GOT3 (cell line): ENCODE measurements at places on chromosomes 5 and 9.

GRCh38 chr5:14595891-14596290, 14.3 kb downstream of the OTULINL start:
- DNase-seq: no peak

GRCh38 chr9:113948891-113949570, 72.9 kb downstream of the ZNF618 start:
- DNase-seq: no peak

DNA sequence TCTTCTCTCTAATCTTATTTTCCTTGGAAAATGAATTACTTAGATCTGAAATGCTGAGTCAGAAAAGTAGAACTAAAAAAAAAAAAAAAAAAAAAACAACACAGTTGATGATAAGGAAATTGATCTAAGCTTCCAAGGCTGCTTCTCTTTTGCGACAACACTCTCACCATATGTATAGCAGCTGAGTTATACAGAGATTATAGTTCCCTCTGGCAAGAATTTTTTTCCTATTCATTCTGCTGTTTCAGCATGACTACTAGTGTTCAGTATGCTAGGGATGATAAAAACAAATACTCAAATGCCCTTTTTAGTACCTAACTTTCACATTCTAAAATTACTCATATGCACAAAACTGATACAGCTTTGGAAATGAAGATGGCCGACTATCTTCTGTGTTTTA, 267.3 kb downstream of the MLLT3 start:
- DNase-seq: no peak

DNA sequence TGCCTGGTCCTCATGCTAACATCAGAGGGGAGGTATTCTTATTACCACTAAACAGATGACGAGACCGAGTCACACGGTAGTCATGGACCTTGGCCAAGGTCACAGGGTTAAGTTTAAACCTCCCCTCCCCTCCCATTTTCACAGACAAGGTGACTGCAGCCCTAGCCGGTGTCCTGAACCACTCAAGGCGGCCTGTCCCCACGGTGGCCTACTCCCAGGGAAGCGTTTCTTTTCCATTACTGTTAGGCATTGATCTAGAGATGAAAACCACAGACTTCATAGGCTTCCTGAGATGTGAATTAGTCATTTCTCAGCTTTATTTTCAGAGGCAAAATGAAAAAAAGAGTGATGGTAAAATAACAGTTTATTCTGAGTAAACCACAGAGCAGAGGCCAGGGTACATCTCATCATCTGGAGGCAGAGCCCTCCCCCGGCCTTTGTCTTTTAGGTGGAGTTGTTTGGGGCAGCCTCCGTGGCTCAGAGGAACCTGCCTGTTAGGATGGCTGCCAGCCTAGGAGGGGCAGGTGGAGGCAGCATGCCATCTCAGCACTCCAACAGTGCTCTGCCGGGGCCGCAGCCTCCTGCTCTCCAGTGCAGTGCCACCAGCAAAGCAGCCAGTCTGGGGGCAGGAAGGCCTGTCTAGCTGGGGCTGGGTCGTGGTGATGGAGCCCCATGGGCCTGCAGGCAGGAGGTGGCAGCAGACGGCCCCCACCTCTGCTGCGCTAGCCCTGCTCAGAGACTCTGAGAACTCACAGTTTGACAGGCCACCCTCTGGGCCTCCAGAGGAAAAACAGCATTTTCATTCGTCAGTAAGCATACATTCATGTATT, 71.2 kb downstream of the RAPGEF1 start:
- no peak for DNase-seq

DNA sequence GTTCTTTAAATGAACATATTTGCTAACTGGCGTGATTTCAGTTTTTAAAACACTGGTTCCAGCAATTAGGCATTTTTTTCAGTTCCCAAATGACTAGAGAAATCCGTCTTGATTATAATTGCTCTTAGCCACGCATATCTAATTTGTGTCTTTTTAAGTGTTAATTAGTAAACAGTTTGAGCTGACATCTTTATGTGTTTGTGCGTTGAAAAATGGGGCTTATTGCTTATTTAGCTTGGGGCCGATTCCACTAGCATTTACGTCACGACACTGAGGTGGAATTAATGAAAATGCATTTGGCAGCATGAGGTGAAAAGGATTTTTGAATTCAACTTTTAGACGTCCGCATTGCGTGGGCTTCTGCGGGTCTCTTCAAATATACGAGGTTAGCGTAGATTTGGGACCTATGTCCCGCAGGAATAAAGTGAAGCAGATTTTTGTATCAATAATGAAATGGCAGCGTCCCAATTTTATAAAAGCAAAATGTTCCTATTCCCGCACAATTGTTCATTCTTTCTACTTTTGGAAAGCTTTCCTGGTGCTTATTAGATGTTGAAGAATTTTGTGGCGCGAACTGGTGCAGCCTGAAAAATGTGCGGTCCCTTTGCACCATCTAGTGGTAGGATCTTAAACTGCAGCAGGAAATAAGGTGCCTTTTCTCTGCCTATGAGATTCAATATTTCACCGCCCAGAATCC, 122.7 kb upstream of the LMX1B start:
- no peak for DNase-seq

- no peak for DNase-seq
These were observed 1672.1 kb upstream of the C9orf72 start for GRCh38 chr9:29245351-29245750.

DNA sequence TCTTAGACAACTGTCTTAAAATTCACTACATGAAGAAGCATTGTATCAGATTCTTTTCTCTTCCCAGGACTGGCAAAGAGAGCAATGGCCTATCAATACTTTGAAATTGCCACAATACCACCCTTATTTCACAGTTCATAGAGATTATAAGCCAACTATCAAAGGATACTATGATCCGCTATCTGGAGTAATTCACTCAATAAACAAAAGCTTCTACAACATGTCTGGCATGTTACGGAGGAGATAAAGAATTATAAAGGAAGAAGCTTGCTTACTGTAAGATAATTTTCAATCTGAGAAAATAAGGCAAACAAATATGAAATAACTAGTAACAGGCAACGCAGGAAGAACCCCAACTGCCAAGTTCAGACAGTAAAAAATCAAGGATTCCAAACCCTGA, 114.8 kb downstream of the GNAQ start:
- no peak for DNase-seq

GRCh38 chr9:81088341-81088740, 601.0 kb downstream of the TLE1 start:
- no peak for DNase-seq

GRCh38 chr9:112548836-112549595, 62.4 kb downstream of the KIAA1958 start:
- no peak for DNase-seq
